ENCODE measurements at places on chromosomes 13 and 19.

DNA sequence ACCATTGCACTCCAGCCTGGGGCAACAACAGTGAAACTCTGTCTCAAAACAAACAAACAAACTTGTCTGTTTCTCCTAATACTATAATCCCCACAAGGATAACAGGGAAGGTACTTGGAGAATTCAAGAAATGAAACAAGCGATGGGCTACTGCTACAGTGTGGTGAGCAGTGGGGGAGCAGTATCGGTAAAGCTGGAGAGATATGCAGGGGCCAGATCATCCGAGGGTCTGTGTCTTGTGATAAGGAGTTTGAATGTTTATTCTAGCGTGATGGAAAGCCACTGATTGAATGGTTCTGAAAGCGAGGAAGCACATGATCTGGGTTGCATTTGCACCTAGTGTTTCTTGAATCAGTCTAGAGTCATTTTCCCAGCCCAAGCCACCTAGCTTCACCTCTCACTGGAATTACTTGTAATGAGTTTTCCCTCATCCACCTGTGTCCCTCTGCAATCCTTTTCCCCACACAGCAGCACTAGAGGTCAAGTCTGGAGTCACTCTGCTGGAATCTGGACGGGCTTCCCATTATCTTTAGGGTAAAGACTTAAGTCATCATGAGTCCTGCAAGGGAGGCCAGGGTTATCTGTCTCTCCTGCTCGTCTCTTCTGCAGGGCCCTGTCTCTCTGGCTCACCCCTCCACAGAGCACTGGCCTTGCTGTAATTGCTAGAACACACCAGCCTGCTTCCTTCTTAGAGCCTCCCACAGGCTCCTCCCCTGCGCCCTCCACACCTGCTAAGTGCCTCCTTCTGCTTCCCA is 162.3 kb downstream of the KLF5 start:
- DNase-seq: no peak

DNA sequence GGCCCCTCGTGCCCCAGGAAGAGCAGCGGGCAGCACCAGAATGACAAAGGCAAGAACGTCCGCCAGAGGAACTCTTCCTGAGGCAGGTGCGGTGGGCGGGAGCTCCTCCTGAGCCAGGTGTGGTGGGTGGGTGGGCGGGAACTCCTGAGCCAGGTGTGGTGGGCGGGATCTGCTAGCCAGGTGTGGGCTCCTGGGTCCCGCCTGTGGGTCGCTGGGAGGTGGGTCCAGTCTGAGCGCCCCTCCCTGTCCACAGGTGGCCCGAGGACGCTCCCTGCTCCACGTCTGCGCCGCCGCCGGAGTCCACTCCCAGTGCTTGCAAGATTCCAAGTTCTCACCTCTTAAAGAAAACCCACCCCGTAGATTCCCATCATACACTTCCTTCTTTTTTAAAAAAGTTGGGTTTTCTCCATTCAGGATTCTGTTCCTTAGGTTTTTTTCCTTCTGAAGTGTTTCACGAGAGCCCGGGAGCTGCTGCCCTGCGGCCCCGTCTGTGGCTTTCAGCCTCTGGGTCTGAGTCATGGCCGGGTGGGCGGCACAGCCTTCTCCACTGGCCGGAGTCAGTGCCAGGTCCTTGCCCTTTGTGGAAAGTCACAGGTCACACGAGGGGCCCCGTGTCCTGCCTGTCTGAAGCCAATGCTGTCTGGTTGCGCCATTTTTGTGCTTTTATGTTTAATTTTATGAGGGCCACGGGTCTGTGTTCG is 7.0 kb upstream of the HCN2 start:
- DNase-seq: no peak

GRCh38 chr19:33660410-33661124 is 38.8 kb downstream of the CHST8 start:
- no peak for DNase-seq

GRCh38 chr13:36298535-36299068 is 988 bp upstream of the CCDC169 start:
- no peak for DNase-seq

GRCh38 chr13:33146843-33147611 is 130.8 kb downstream of the KL start:
- DNase-seq: no peak

DNA sequence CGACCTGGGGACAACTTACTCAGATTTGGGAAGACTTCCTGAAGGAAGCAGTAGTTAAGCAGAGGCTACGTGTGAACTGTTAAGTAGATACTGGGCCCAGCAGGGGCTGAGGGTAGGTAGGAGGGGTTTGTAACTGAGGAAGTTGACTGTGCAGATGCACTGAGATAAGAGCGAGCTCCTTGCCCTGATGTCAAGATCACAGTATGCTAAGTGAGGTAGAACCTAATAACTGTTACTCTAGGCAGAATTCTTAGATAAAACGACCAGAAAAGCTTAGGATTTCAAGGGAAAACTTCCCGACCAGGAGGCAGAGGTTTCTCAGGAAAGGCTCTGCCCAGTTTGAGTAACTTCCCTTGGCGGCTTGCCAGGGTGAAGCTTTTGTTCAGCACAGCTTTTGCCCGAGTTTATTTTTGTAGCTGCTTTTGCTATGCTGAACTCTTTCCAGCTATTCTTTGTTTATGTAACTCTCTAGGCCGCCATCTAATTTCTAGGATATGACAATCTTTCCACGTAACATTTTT is 632.1 kb downstream of the DIAPH3 start:
- DNase-seq: no peak

Data from stimulated activated CD8-positive, alpha-beta memory T cell treated with anti-CD3 and anti-CD28 coated beads, Interleukin-15, amount 100 ng/mL, for 4 hours (primary cell).